Stomach (tissue), 19 donors: ENCODE measurements at places on chromosomes 3 and 15. TPM values are rescaled to one million over a fixed set of nuclear protein-coding genes. Genes with fewer than 3 reads are reported as not detected.
A peak's percentile ranks its signal among the peaks of the same experiment; 100 is the strongest.

DNA sequence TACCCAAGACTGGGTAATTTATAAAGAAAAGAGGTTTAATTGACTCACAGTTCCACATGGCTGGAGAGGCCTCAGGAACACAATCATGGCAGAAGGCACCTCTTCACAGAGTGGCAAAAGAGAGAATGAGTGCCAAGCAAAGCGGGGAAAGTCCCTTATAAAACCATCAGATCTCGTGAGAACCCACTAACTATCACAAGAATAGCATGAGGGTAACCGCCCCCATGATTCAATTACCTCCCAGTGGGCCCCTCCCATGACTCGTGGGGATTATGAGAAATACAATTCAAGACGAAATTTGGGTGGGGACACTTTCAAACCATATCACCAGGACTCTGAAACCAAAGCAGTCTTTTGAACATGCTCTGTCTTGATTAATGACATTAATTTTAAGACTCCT is 7.0 kb downstream of the RTP3 start:
- no peak overlapping the region for H3K4me3 ChIP-seq
- no peaks in the 10 kb centered on the region for H3K36me3 ChIP-seq
- H3K27ac ChIP-seq = no peak overlapping the region
- no peaks in the 10 kb centered on the region for H3K27me3 ChIP-seq

GRCh38 chr3:191350396-191351090 is 20.2 kb upstream of the UTS2B start:
- H3K4me3 ChIP-seq = no peak overlapping the region
- H3K27me3 ChIP-seq = no peaks in the 10 kb centered on the region
- H3K36me3 ChIP-seq = no peaks in the 10 kb centered on the region
- H3K4me1 ChIP-seq = peaks cover 22% of the 10 kb centered on the region
- H3K27ac ChIP-seq = peak overlapping the region; percentile 30

GRCh38 chr3:146072061-146072460 is 88.9 kb downstream of the PLOD2 start:
- H3K36me3 ChIP-seq = peaks cover 35% of the 10 kb centered on the region
- DNase-seq = no peak
- no peaks in the 10 kb centered on the region for H3K4me1 ChIP-seq
- no peak overlapping the region for H3K4me3 ChIP-seq
- H3K27ac ChIP-seq = no peak overlapping the region

DNA sequence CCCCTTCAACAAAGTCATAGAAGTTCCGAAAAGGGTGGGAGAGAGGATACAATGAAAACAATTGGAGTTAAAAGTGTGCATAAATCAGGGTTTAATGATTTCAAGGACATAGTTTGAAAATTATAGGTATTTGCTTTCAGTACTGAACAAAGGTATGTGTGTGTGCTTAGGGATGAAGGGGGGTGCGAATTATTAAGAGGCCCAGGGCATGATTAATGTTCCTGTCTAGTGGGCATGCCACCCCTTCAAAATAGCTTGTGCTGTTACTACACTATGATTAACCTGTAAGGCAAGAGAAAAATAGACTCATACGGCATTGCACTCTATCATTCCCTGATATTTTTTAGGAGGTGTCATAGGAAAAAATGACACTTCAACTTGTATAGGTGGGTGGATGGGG is 731.6 kb downstream of the NAALADL2 start:
- no peak overlapping the region for H3K4me3 ChIP-seq
- H3K4me1 ChIP-seq = no peaks in the 10 kb centered on the region
- DNase-seq = no peak
- no peaks in the 10 kb centered on the region for H3K27me3 ChIP-seq
- no peaks in the 10 kb centered on the region for H3K36me3 ChIP-seq

- DNase-seq = peak; percentile 60
- peak overlapping the region; percentile 47 for H3K27ac ChIP-seq
- peaks cover 24% of the 10 kb centered on the region for H3K4me1 ChIP-seq
Observed at GRCh38 chr15:85534031-85534430, 153.6 kb downstream of the AKAP13 start.

- DNase-seq = no peak
- no peak overlapping the region for H3K27ac ChIP-seq
- H3K4me1 ChIP-seq = no peaks in the 10 kb centered on the region
- no peak overlapping the region for H3K4me3 ChIP-seq
Observed at GRCh38 chr3:99429502-99429901, 208.9 kb upstream of the COL8A1 start.

DNA sequence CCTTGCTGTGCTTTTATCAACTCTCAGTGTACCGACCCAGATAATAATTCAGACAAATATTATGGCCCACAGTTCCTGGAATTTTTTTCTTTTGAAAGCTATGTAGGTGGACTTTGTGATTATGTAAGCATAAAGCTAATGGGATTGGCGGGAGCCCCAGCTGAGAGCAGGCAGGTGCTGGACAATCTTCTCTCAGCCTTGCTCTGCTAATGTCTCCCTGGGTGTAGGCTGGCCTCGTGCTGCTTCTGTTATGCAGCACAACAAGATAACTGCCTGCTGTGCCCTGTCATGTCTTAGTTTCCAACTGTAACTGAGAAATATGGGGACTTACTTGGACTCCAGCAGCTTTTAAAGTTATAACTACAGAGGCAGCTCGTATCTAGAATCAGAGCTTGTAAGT is 415.0 kb downstream of the PDCD6IP start:
- peak; percentile 56 for DNase-seq
- H3K4me1 ChIP-seq = peaks cover 15% of the 10 kb centered on the region
- H3K36me3 ChIP-seq = no peaks in the 10 kb centered on the region
- H3K27ac ChIP-seq = peak overlapping the region; percentile 85
- no peak overlapping the region for H3K4me3 ChIP-seq
- H3K27me3 ChIP-seq = no peaks in the 10 kb centered on the region

- no peaks in the 10 kb centered on the region for H3K36me3 ChIP-seq
- no peak overlapping the region for H3K27ac ChIP-seq
- DNase-seq = no peak
- no peak overlapping the region for H3K4me3 ChIP-seq
Observed at GRCh38 chr15:90519688-90520087, 10.0 kb upstream of the CRTC3 start.

GRCh38 chr3:146884296-146884695 is 279.1 kb upstream of the PLSCR5 start:
- H3K27me3 ChIP-seq = no peaks in the 10 kb centered on the region
- H3K27ac ChIP-seq = no peak overlapping the region
- DNase-seq = no peak
- H3K4me3 ChIP-seq = no peak overlapping the region

- no peak overlapping the region for H3K4me3 ChIP-seq
- no peak overlapping the region for H3K27ac ChIP-seq
- DNase-seq = no peak
- H3K27me3 ChIP-seq = no peaks in the 10 kb centered on the region
- H3K36me3 ChIP-seq = no peaks in the 10 kb centered on the region
- H3K4me1 ChIP-seq = peaks cover 4% of the 10 kb centered on the region
Observed at GRCh38 chr3:30437171-30437601, 169.2 kb upstream of the TGFBR2 start.

DNA sequence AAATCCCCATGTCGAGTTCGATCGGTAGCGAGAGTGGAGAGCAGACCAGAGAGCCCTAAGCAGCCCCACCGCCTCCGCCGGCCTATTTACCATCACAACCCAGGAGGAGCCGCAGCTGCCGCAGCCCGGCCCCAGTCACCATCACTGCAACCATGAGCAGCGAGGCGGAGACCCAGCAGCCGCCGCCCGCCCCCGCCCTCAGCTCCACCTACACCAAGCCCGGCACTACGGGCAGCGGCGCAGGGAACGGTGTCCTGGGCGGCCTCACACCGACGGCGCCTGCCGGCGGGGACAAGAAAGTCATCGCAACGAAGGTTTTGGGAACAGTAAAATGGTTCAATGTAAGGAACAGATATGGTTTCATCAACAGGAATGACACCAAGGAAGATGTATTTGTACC is 89.5 kb upstream of the TPM1 start:
- no peaks in the 10 kb centered on the region for H3K36me3 ChIP-seq
- no peak overlapping the region for H3K4me3 ChIP-seq
- H3K4me1 ChIP-seq = no peaks in the 10 kb centered on the region
- DNase-seq = no peak
- no peak overlapping the region for H3K27ac ChIP-seq

DNA sequence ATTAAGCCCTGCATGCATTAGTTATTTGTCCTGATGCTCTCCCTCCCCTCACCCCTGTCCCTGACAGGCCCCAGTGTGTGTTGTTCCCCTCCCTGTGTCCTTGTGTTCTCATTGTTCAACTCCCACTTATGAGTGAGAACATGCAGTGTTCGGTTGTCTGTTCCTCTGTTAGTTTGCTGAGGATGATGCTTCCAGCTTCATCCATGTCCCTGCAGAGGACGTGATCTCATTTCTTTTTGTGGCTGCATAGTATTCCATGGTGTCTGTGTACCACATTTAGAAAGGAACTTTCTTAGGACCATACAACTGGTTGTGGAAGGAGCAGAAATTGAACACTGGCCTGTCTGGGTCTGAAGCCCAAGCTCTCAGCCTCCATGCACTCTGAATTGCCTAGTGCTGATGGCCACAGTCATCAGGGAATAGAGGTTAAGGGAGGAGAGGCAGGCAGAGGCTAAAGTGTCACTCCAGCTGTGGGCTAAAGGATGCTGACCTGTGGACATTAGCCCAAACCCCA is 138.5 kb downstream of the FNDC3B start:
- H3K27ac ChIP-seq = no peak overlapping the region
- no peaks in the 10 kb centered on the region for H3K36me3 ChIP-seq

DNA sequence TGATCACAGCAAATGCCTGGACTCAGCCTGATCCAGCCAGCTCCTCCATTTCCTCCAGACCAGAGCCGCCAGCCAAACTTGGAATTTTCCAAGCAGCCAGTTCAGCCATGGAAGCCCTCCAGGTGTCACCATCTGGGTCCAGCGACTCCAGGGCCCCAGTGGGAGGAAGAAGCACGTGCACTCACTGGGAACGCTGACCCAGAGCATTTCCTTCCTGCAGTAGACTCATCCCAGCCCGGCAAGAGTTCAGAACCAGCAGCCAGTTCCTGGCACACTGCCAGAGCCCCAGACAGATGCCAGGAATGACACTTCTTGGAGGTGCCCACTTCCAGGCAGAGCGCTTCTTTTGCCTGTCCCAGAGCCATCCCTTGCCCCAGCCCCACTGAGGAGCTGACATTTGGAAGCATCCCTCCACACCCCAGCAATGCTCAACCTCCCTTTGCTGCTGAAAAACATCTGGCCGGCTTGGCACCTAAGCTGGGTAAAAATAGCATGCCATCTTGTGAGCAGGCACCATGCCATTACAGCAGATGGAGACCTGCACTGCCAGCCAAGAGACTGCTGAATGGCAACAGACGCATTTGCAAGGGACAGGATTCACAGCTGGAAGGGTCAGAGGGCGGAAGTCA is 460.3 kb upstream of the PROK2 start:
- DNase-seq = peak; percentile 66
- peak overlapping the region; percentile 44 for H3K27ac ChIP-seq
- peaks cover 60% of the 10 kb centered on the region for H3K4me1 ChIP-seq
- no peaks in the 10 kb centered on the region for H3K36me3 ChIP-seq

ALS2CL gene
- 107 TPM for total RNA-seq

TMCO5A gene
- not detected for total RNA-seq

CAMKV gene
- not detected for total RNA-seq

DLEC1 gene
- total RNA-seq = not detected

UBL7 gene
- total RNA-seq = 2.0 TPM

FBXW12 gene
- total RNA-seq = not detected
